Stimulated activated CD4-positive, alpha-beta T cell treated with anti-CD3 and anti-CD28 coated beads, Interleukin-1b, Interleukin-23, amount 100 ng/mL, for 4 hours (primary cell): ENCODE measurements at places on chromosomes 16 and 17.

GRCh38 chr17:5986644-5987043, 83.5 kb upstream of the WSCD1 start:
- no peak for DNase-seq

- no peak for DNase-seq
Measured at GRCh38 chr16:8886593-8887430, 4.7 kb downstream of the LITAFD start.

DNA sequence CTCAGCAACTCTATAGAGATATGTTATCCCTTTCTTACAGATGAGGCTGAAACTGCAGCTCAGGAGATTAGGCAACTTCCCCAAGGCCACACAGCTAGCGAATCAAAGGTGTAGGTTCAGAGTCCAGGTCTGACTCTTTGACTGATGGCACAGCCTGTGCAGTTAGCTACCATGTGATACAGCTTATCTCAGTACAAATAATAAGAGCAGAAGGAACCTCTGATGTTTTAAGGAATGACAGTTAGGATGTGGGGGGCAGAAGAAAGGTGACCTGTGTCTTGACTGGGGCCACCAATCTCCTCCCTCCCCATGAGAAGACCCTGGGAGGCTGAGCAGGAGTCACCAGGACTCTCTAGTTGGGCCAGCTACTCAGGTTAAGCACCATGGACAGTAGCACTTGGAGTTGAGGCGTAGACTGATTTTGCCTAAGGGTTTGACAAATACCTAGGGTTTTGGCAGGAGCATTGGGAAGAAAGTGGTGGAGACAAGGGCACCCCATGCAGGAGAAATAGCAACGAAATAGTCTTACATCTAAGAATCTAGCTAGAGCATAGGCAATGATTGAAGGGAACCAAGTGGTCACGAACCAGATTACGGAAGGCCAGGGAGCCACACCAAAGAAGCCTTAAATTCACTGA, 22.8 kb upstream of the ACSM2B start:
- no peak for DNase-seq

DNA sequence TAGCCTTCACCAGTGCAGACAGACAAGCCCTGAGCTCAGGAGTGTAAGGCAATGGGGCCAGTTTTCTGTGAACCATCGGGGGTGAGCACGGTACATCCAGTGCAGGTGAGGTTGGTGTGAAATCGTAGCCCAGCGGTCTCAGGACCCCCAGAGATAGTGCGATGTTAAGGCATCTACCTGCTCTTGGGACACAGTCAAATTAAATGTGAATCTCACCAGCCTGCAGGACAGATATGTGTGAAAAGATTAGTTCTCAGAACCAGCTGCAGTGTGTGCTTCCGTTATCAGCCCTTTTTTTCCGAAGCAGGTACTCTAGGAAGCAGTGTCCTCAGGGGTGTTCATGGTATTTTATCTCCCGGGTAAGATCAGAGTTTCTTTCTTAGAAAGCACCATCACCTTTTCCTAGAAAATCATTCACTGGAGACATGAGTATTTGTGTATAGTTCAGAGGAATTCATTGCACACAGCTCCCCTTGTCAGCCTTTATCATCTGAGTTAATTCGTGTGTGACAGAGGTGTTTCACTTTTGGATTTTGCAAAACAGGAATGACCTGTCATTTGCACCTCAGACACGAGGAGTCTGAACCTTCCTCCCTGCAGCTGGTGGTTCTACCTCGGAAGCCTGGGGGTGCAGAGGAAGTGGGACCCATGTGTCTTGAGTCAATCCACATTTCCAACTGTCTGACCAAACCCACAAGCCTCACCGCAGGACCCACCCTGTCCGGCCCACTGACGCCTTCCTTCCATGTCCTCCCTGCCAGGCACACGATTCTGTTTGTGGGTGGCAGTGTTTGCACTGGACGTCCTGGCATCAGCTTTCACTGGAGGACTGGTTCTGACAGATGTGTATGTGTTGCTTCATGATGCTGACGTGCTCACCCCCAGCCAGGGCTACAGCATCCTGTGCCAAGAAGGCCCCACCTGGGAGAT, 107.8 kb downstream of the CLEC16A start:
- peak; percentile 13 for DNase-seq

GRCh38 chr17:31388770-31389656, 2.5 kb upstream of the RAB11FIP4 start:
- DNase-seq: peak; percentile 33

GRCh38 chr17:15482476-15482875, 15.1 kb upstream of the CDRT4 start:
- DNase-seq: no peak

DNA sequence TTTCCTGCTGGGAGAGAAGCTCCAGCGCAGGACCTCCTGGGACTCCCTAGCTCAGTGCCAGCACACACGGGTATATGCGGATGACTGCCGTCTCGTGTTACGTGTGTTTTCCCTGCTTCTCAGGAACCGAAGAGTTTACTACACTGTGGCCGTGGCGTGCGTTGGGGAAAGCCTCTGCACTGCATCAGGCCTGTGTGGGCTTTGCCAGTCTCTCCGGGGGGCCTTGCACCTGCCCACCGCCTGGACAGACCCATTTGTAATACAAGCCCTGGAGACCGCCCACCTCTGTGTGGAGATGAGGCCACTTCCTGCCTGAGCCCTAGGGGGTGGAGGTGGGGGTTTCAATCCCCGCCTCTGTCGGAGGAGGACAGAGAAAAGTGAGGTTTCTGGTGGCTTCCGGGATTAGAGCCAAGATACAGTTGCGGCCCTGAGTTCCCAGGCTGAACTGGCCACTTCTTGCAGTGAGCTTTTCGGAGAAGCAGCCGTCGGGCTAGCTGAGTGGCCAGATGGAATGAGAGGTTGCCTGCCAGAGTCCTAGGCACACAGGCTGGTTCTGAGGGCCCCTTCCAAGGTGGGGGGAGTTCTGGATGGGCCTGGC, 43.4 kb upstream of the GSE1 start:
- no peak for DNase-seq

- no peak for DNase-seq
Measured at GRCh38 chr17:11986179-11986941, 10.9 kb downstream of the ZNF18 start.

DNA sequence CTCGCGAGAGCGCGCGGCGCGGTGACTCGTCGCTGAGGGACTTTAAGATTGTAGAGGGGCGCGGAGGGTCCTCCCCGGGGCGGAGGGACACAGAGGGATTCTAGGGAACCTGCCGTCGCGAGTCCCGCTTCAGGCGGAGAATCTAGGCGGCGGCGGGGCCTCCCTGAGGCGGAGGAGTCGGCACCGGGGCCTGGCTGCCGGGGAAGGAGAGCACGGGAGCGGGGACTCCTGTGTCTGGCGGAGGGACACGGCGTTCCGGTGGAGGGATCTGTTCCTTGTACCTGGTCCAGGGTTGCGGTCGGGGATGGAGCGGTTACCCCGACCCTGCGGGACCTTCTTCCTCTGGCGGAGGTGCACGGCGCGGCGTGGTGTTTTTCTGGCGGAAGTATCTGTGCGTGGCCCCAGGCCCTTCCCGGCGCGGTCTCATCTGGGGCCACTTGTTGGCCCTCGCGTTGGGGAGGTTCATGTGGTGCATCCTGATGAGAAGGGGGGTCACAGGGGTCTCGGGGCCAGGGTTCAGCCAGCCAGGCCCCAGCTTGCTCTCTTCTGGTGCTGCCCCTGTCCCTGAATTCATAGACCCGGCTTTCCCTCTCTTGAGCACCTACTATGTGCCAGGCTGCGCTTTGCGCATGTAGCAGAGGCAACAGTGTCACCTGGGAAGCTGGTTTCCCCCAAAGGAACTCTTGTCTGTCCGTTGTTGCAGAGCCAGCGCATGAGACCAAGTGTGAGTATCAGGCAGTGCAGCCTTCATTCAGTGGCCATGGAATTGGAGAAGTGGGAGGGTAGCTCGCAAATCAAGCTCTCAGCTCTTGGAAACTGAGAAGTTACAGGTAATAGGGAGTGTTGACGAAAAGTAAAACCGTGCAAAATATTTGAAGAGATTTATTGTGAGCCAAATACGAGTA, 563 bp upstream of the ZKSCAN2 start:
- peak; percentile 65 for DNase-seq

DNA sequence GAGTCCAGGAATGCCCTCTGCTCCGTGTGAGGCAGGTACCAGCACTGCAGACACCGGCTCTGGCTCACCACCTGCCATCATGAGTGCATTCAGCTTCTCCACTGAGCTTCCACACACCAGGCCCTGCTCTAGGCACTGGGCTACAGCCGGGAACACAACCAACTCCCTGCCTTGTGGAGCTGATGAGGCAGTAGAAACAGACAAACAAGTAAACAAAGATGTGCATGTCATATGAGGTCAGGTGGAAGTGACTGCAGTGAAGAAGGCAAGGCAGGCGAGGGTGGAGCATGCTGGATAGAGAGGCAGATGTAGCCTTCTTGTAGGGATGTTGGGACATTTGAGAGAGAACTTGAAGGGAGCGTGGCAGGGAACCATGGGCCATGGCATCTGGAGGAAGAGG, 5.0 kb downstream of the NLRC5 start:
- DNase-seq: no peak

DNA sequence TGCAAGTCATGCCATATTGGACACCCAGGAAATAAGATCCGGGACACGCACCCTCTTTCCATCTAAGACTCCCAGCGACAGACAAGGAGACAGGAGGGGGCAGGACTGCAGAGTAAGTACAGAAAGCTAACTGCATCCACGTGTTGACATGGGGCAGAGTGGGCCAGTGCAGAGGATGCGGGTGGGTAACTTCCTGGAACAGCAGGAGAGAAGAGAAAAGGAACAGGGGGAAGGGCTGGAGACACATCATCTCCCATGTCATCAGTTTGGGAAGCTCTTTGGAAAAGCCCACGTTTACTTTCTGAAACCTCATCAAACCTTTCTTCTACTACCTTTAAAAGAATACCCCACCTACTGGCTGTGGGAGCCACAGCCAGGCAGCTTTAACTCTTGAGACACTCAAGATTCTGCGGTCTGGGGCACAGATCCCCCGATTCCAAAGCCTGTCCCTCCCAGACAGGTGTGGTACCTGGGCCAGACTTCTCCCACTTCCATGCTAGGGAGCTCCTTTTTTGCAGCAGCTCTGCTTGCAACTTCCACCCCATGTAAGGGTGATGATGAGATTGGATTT, 273.5 kb upstream of the RPL38 start:
- DNase-seq: no peak

GRCh38 chr16:75035410-75035968, 36.7 kb downstream of the ZNRF1 start:
- DNase-seq: no peak

DNA sequence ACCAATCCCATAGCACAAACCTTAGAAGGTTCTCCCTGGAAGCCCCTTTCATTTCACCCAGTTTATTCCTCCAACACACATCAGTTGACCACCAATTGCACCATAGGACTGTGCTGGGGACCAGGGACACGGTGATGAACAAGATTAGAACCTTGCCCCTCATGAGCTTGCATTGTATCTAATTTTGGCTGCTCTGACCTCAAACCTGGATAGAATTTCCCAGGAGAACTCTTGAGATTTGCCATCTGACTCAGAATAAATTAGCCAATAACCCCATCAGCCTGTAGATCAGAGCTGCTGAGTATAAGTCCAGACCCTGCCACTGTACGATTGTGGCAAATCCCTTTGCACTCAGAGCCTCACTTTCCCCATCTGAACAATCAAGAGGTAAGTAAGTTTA, 52.1 kb downstream of the CDH11 start:
- DNase-seq: no peak

- no peak for DNase-seq
Measured at GRCh38 chr17:48726916-48727286, 1.6 kb downstream of the HOXB13 start.

DNA sequence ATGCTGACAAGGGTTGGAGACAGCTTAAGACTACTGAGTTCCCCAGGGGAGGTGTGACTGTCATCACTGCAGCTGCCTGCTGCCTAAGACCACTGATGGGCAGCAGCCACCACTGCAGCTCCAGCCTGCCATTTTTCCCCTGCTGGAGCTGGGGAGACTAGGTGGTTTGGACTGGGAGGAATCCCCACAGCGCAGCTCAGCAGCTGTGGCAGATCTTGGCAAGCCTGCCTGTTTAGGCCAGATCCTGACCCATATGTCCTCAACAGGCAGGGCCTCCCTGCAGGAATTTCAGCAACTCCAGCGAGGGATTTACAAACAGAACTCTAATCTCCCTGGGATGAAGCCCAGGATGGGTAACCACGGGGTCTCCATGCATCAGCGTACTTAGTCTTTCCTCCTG, 356.4 kb upstream of the TOM1L1 start:
- DNase-seq: no peak

DNA sequence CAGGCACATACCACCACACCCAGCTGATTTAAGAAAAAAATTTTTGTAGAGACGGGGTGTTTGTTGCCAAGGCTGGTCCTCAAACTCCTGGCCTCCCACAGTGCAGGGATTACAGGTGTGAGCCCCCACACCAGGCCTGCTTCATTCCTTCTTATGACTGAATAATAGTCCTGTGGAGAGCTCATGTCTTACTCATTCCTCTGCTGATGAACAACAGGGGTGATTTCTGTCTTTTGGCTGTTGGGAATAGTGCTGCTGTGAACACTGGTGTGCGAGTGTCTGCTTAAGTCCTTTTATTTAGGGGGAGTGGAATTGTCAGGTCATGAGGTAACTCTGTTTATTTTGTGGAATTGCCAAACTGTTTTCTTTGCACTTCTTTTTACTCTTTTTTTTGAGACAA, 2.7 kb upstream of the CTRB1 start:
- no peak for DNase-seq

- peak; percentile 65 for DNase-seq
Measured at GRCh38 chr16:81745704-81746558, 33.2 kb upstream of the PLCG2 start.

GRCh38 chr17:29031488-29031887, 11.5 kb upstream of the PIPOX start:
- DNase-seq: no peak

GRCh38 chr17:46753776-46754175, 64.7 kb downstream of the WNT3 start:
- DNase-seq: no peak

DNA sequence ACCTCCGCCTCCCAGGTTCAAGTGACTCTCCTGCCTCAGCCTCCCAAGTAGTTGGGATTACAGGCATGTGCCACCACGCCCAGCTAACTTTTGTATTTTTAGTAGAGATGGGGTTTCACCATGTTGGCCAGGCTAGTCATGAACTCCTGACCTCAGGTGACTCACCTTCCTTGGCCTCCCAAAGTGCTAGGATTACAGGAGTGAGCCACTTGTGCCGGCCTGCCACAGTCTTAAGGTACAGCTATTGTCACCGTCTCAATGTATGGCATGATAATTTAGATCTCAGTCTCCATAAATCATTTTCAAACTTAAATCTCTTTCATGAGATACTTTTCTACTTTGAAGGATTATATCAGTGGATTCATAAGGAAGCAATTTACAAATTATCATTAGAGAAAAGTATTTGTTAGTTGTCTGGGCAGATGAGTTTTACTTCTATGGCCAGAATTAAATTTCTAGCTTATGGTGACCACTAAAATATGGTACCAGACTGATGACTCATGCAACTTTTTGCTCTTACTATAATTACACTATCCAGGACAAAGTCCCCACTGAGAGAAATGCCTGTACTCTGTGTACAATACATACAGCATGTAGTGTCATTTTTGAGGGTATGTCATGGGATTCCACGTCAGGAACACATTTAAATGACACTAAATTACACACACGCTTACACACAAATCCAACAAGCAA, 1230.3 kb upstream of the GOT2 start:
- no peak for DNase-seq
